ENCODE measurements at places on chromosomes 12 and 14. TPM values are rescaled to one million over a fixed set of nuclear protein-coding genes. Genes with fewer than 3 reads are reported as not detected.

- H3K36me3 ChIP-seq: no peaks in the 10 kb centered on the region
- H3K4me1 ChIP-seq: peaks cover 9% of the 10 kb centered on the region
- no peak overlapping the region for H3K4me3 ChIP-seq
- H3K27ac ChIP-seq: no peak overlapping the region
- DNase-seq: no peak
- H3K27me3 ChIP-seq: no peaks in the 10 kb centered on the region
Observed at GRCh38 chr12:92118826-92119536, 26.7 kb downstream of the BTG1 start.

Gene LARP4
- 51.1 TPM for total RNA-seq

DNA sequence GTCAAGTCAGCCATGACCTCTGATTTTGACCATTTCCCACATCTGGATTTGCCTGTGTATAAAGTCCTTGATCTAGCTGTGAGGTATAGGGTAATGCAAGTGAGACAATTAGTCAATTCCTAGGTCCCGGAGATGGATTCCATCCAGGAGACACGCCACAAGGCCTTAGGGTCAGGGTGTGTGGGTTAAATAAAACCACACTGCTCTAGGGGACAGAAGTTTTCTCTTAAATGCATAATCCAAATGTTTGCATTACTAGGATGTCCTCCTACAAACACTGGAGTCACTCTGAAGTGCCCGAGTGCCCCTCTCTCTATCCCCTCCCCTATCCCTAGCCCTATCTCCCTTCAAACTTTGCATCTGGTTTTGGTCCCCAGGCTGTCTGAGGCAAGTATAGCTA lies 26.8 kb downstream of the LRIG3 start:
- peaks cover 6% of the 10 kb centered on the region for H3K36me3 ChIP-seq
- peaks cover 3% of the 10 kb centered on the region for H3K4me1 ChIP-seq
- H3K4me3 ChIP-seq: no peak overlapping the region
- H3K27ac ChIP-seq: no peak overlapping the region

DNA sequence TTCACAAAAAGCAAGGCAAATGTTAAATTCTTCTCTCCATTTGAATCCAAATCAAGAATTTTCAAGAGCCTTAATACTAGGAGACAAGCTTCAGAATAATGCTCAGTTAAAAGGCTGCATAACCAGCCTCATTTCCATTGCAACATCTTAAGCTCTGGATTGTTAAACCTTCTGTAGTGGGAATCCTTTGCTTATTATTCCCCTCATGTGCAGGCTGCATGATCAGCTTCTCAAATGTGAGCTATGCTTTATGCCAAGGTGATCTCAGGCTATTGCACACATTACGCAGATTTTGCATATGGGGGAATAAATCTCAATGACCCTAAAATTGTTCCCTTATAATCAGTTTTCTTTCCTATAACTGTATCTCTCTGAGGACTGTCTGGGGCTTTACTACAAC lies 71.7 kb upstream of the CCDC196 start:
- no peaks in the 10 kb centered on the region for H3K27me3 ChIP-seq
- no peak overlapping the region for H3K4me3 ChIP-seq
- no peaks in the 10 kb centered on the region for H3K4me1 ChIP-seq

DNA sequence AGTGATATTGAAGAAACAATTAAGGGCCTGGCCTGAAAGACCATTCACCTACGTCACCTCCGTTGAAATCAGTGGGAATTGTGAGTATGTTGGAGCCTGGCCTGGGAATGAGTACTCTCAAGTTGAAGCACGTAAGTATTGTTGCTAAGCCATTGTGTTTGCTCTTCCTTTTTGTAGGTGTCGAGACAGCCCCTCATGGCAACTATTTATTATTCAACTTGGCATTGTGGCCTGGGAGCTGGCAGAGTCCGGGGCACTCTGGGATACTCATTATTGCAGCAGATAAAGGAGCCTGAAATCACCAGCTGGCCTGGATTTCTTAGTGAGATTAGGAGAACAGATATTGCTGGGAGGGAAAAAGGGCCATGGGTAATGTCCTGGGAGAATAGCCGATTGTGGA lies 147.4 kb downstream of the C12orf75 start:
- H3K27me3 ChIP-seq: no peaks in the 10 kb centered on the region
- H3K27ac ChIP-seq: no peak overlapping the region
- no peaks in the 10 kb centered on the region for H3K36me3 ChIP-seq
- H3K4me3 ChIP-seq: no peak overlapping the region
- no peak for DNase-seq

GRCh38 chr12:39064708-39065107 lies 159.3 kb upstream of the CPNE8 start:
- no peak overlapping the region for H3K4me3 ChIP-seq
- no peak for DNase-seq
- no peaks in the 10 kb centered on the region for H3K27me3 ChIP-seq
- no peaks in the 10 kb centered on the region for H3K36me3 ChIP-seq

- H3K27me3 ChIP-seq: no peaks in the 10 kb centered on the region
- no peak overlapping the region for H3K4me3 ChIP-seq
- H3K4me1 ChIP-seq: peaks cover 7% of the 10 kb centered on the region
- DNase-seq: no peak
- H3K36me3 ChIP-seq: peaks cover 2% of the 10 kb centered on the region
- H3K27ac ChIP-seq: peak overlapping the region; percentile 60
Observed at GRCh38 chr12:50016501-50017475, 8.5 kb downstream of the RACGAP1 start.

DNA sequence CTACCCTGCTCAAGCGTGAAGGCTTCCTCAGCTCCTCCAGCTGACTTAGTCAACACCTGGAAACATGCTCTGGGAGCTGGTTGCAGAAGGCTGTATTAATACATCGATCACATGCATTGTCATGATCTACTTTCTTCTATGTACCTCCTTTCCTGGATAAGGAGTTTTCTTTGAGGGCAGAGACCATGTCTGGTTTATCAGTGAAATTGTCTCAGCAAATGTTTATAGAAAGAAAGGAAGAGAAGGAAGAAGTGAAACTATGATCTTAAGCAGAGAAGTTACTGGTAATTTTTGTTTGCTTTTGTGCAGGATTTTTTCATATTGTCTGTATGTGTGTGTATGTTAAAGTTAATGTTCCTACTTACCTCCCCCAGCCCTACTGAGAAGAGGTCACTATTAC lies 4.5 kb downstream of the DYRK4 start:
- peak overlapping the region; percentile 47 for H3K27ac ChIP-seq
- H3K36me3 ChIP-seq: no peaks in the 10 kb centered on the region
- H3K4me3 ChIP-seq: no peak overlapping the region
- no peak for DNase-seq

DNA sequence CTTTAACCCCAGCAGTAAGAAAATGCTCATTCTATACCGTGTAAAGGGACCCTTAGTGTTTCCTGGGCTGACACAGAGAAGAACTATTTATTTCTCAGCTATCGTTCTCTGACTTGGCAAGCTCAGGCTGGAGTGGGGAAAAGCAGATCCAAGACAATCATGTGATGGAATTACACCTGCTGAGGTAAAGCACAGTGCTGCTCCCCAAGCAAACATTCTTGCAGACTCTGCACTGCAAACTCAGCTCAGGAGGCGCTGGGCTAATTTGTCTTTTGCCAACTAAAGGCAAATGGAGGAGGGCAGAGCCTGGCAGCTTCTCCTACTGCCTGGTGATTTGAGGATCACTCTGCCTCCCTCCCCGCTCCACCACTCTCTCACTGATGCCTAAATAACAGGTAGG lies 57.8 kb upstream of the FUT8 start:
- no peak for DNase-seq
- no peak overlapping the region for H3K27ac ChIP-seq
- no peaks in the 10 kb centered on the region for H3K36me3 ChIP-seq
- H3K4me1 ChIP-seq: no peaks in the 10 kb centered on the region
- H3K4me3 ChIP-seq: no peak overlapping the region
- no peaks in the 10 kb centered on the region for H3K27me3 ChIP-seq

GRCh38 chr12:107655281-107656065 lies 30.1 kb upstream of the PWP1 start:
- no peak overlapping the region for H3K4me3 ChIP-seq
- no peaks in the 10 kb centered on the region for H3K36me3 ChIP-seq
- no peak for DNase-seq
- H3K27ac ChIP-seq: no peak overlapping the region
- no peaks in the 10 kb centered on the region for H3K27me3 ChIP-seq

Gene GDF3
- not detected for total RNA-seq

DNA sequence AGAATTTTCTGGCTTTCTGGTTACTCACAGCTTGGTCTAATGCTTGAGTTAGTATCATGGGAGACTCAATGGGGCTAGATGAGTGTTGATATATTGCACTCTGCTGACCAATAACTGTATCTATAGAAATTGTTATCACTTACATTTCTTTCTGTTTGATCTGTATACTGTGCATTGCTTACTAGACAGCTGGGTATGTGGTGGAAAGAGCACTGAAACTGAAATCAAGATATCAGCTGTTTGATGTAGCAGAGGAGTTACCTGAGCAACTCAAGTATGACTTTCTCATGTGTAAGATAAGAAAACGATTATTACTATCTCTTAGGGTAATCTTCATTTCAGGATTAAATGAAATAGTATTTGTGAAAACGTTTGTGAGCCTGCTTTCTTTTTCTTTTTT lies 183.0 kb downstream of the SLC15A5 start:
- no peak for DNase-seq
- no peak overlapping the region for H3K27ac ChIP-seq
- H3K36me3 ChIP-seq: no peaks in the 10 kb centered on the region
- no peak overlapping the region for H3K4me3 ChIP-seq

DNA sequence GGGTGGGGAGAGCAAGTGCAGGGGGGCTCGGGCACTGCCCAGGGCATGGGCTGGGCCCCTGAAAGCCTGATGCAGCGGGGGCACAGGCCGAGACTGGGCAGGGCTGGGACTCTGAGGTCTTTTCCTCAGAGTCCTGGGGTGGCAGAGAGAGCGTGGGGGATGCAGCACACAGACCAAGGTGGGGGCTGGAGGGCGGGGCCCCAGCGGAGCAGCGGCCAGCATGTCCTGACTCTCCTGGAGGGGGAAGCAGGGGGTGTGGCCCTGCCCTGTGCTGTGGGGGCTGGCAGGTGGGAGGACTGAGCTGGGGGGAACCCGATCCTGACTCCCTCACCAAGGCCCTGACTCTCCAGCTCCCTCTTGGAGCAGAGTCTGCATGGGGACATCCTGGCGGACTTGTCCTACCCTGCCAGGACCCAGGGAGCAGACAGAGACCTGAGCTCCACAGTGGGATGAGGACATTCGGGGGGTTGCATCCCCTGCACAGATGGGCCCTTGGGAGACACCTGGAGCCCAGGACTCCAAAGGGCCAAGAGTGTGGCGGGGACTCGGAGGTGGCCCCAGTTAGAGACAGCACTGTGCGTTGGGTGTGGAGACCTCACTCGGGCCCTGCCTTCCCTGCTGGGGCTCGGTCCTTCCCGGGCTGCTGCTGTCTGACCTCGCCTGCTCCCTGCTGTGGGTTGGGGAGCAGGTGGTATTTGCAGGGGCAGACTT lies 326.1 kb downstream of the TMEM121 start:
- no peaks in the 10 kb centered on the region for H3K36me3 ChIP-seq
- H3K4me3 ChIP-seq: no peak overlapping the region
- H3K27ac ChIP-seq: no peak overlapping the region
- H3K27me3 ChIP-seq: no peaks in the 10 kb centered on the region
- DNase-seq: no peak

Gene ATP6V1D
- total RNA-seq: 72.4 TPM

- H3K27me3 ChIP-seq: no peaks in the 10 kb centered on the region
- H3K36me3 ChIP-seq: no peaks in the 10 kb centered on the region
- peaks cover 46% of the 10 kb centered on the region for H3K4me1 ChIP-seq
- DNase-seq: no peak
- H3K27ac ChIP-seq: peak overlapping the region; percentile 94
Observed at GRCh38 chr12:93813972-93814821, 137.0 kb downstream of the CRADD start.

Gene GPRC5D
- total RNA-seq: not detected

DNA sequence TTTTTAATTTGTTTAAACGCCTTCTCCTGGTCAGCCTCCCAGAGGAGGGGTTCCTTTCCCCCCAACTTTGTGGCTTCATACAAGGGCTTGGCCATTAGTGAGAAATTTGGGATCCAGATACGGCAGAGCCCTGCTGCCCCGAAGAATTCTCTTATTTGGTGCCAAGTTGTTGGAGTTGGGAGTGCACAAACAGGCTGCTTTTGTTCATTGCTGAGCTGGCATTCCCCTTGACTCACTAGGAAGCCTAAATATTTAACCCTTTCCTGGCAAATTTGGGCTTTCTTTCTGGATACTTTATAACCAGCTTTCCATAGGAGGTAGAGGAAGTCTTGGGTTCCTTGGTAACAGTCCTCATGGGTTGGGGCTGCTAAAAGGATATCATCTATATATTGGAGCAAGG lies 10.3 kb upstream of the ADAM21 start:
- no peaks in the 10 kb centered on the region for H3K4me1 ChIP-seq
- no peak overlapping the region for H3K27ac ChIP-seq
- no peaks in the 10 kb centered on the region for H3K36me3 ChIP-seq
- DNase-seq: no peak
- H3K4me3 ChIP-seq: no peak overlapping the region

- no peaks in the 10 kb centered on the region for H3K36me3 ChIP-seq
- no peaks in the 10 kb centered on the region for H3K4me1 ChIP-seq
- H3K27ac ChIP-seq: no peak overlapping the region
- DNase-seq: no peak
- H3K27me3 ChIP-seq: no peaks in the 10 kb centered on the region
- no peak overlapping the region for H3K4me3 ChIP-seq
Observed at GRCh38 chr14:65900164-65900563, 487.6 kb downstream of the FUT8 start.

Gene C12orf50
- total RNA-seq: not detected

DNA sequence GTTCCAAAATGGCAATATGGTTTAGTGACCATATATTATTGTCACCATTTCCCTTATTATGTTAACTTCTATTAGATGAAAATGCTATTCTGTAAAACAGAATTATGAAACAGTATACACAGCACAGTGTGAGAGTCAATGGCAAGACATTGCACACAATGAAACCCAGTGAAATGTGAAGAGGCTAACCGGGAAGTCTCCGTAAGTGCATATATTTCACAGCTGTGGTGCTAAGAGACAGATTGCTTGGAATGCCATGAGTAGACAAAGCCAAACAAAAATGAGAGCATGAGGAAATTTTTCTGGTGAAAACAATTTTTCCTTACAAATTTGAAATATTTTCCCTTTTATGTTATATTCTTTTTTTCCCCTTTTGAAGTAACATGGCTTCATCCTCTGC lies 49.4 kb downstream of the DYRK2 start:
- no peaks in the 10 kb centered on the region for H3K4me1 ChIP-seq
- DNase-seq: no peak
- no peaks in the 10 kb centered on the region for H3K27me3 ChIP-seq

DNA sequence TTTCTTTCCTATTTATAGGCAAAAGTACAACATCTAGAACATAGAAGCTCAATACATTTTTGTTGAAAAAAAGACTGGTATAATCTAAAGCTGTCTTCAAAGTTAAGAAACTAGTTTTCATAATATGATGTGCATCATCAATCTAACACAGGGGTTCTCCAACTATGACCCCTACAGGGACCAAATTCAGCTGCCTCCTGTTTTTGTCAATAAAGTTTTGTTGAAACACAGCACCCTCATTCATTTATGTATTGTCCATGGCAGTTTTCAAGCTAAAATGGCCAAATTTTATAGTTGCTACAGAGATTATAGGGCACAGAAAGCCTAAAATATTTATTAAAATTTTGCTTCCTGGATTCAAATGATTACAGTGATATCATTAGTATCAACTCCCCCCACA lies 452.9 kb downstream of the CCER1 start:
- H3K36me3 ChIP-seq: no peaks in the 10 kb centered on the region
- H3K27me3 ChIP-seq: no peaks in the 10 kb centered on the region
- no peak overlapping the region for H3K27ac ChIP-seq
- DNase-seq: no peak

Data from upper lobe of left lung (tissue), 6 donors.